Activated CD4-positive, alpha-beta T cell treated with anti-CD3 and anti-CD28 coated beads, Interleukin-2, Interleukin-4, amounts not matched to agents 100 ng/mL and 50 ng/mL, durations not matched to agents 16 hours and 8 hours (primary cell): ENCODE measurements at places on chromosomes 11 and 22.

GRCh38 chr11:59141673-59142460 lies 789 bp upstream of the FAM111A start:
- DNase-seq = no peak

DNA sequence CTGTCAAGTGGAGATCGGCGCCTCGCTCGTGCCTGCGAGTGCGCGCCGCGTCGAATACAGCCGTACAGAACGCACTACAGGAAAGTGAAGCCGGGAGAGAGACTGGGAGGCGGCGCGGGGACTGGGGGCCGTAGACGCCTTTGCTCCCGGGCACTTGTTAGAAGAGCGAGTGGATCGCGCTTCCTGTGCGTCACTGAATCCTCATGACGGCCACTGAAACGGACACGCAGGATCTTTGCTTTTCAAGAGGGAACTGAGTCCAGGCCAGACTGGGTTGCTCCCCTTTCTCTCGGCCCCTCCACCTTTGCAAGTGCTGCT lies 314 bp downstream of the RIC8A start:
- DNase-seq = no peak

GRCh38 chr11:16902182-16902581 lies 112.0 kb downstream of the PLEKHA7 start:
- DNase-seq = peak; percentile 81

DNA sequence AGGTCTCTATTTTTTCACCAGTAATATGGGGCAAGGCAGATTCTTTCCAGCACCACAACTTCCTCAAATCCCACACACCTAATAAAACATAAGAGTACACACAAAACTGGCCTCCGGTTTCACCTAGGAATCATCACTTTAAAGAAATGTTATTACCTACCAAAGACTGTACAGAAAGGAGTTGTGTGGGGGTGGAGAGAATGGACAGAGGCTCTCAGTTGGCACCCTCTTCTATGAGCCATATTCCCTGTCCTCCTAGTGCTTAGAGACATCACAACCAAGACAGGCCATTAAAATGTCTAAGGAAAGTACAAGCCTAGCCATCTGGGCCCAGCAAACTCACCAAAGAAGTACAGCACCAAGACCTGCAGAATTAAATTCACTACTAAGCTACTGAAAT lies 56.1 kb downstream of the RBFOX2 start:
- no peak for DNase-seq

DNA sequence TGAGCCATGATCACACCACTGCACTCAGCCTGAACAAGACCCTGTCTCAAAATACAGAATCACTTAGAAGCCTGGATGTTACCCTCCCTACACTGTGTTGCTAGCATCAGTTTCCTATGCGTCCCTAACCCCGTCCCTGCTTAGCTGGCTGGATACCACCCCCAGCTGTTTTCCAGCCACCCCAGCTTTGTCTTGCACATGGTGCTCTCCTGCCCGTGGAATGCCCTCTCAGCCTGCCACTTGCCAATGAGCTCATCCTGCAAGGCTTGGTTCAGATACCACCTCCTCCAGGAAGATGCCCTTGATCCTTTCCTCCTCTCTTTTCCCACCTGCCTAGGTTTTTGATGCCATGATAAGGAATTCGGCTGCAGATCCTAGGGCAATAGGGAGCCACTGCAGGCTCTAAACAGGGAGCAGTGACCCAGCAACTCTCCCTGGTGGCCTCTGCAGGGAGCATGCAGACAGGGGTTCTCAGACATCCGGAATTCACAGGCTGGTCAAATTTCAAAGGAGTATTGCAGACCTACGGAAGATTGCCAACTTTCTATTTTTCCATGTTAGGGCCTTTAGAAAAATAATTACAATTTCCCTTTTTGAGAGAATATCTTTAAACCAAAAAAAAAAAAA lies 52.7 kb upstream of the WNT7B start:
- DNase-seq = no peak

DNA sequence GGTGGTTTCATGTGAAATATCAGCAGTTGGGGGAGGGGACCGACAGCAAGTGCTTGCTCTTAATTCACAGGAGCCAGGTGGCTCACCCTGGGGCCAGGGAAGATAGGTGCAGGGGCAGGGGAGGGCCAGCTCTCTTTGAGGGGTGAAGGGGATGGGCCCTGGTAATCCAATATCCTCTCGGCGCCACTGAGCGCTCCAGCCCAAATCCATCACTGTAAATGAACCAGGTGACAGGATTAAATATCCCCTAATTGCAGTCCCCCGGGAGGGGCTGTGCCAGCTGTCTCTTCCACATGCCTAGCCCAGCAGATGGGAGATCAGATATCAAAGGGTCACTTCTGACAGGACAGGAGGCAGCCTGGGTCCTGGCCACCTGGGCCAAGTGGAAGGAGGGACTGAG lies 531.8 kb upstream of the CADM1 start:
- DNase-seq = no peak

- no peak for DNase-seq
Measured at GRCh38 chr11:92857407-92857806, 112.0 kb upstream of the MTNR1B start.

DNA sequence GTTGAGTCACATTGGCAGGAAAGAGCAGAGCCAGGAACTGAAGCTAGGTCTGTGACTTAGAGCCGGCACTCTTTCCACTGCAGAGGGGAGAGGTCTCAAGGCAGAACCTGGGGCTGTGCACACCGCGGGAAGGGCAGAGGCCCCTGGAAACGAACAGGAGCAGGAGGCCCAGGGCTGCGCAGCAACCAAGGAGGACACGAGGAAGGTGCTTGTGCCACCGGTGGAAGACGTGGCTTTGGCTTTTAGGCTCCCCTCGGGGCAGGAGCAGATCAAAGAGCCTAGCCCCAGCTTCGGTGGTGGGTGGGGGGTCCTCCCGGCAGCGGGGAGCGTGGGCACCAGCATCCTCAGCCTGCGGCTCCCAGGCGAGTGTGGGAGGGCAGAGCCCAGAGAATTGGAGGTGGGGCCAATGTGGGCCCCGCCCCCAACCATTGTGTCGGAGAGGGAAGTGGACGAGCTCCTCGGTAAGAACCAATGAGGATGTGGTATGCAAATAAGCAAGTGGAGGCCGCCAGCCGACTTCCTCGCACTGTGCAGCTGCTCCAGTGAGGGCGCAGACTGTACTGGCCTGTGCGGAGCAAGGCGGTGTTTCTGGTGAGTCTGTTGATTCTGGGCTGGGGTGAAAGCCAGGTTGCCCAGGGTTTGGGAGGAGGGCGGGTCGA lies at the start of gene CCDC116:
TSS of gene CCDC116 (plus strand) at position 524 of the 659 bp plus-strand sequence. CDS start 422 bp downstream, outside the sequence.
- peak; percentile 61 for DNase-seq

- no peak for DNase-seq
Measured at GRCh38 chr11:122162095-122162494, 46.1 kb upstream of the BLID start.

DNA sequence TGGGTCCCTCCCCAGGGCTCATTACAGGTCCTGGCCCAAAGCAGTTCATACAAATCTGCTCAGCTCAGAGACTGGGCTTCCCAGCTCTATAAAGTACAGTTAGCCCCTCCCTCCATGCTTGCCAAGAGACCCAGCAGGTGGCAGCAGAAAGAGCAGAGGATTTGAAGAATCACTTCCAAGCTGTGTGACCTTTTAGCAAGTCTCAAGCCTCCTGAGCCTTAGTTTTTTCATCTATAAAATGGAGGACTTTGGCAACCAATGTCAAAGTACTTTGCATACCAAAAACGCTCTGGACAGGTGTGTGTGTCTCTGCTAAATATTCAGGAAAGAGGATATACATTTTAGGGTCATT lies 26.6 kb downstream of the RELT start:
- no peak for DNase-seq

DNA sequence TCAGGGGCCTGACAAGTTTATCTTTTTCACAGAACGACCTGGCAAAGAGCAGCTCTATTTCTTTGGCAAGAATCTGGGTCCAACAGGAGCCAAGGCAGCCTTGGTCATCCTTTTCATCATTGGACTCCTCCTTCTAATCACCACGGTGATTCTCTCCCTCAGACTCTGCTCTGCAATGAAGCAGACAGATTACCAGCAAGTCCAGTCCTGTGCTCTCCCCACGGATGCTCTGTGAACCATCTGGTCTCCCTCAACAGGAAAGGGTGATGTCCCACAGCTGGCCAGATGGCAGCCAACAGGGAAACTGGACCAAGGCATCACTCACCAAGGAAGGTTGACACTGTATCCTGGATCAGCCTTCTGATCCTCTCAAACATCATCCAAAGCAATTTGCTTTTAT lies 17.0 kb upstream of the PANX1 start:
- DNase-seq = no peak

DNA sequence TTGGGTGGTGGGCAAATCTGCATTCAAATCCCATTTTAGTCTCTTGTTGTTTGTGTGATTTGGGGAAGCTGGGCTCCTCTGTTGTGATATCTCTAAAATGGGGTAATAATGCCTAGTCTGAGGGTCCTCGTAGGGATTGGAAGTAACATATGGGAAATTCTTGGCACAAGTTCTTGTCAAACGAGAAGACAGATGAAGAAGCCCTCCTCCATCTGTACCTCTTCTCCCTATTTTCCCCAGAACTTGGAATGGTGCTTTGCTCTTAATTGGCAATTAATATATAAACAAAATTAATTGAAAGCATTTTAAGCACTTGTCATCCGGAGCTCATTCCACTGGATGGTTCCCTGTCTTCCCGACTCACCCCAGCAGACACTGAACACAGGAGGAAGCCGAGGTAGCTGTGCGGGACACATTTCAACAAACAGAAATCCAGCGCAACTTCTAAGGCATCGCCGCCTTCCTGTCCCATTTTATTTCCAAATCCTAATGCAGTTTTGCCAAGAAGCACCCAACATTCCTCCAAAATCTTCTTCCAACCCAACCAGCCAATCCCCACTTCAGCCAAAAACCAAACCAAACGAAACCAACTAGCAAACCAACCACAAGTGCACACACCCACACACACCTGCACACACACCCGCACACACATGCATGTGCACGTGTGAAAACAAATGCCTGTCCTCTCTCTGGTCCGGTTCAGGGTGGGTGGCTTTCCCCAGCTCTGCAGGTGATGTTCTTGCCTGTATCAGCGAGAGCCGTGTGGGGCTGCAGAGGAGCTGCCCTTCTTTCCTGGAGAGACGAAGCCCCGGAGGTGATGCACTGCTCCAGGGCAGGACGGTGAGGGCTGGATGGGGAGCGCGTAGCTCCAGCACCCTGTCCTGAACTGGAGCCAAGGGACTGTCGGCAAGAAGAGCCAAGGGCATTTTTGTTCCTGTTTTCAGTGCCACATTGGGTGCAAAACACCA lies 100.8 kb upstream of the B3GAT1 start:
- no peak for DNase-seq

GRCh38 chr11:92739491-92739890 lies 230.0 kb upstream of the MTNR1B start:
- no peak for DNase-seq

DNA sequence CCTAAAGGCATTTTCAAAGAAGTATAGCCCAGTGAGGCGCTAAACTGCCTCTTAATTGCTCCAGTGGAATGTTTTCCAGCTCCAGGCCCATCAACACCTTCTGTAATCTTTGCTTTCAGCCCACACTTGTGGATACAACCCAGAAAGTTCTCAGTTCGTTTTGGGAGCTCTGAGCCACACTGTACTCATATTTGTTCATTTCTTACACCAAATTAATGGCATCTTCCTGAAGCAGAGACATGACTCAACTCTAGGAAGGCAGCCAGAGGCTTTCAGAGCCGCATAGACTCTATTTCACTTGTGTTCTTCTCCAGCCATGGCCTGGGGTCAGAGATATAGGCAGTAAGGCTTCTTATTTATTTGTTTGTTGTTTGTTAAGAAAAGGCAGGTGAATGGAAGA lies 175.5 kb upstream of the NCAM1 start:
- no peak for DNase-seq

DNA sequence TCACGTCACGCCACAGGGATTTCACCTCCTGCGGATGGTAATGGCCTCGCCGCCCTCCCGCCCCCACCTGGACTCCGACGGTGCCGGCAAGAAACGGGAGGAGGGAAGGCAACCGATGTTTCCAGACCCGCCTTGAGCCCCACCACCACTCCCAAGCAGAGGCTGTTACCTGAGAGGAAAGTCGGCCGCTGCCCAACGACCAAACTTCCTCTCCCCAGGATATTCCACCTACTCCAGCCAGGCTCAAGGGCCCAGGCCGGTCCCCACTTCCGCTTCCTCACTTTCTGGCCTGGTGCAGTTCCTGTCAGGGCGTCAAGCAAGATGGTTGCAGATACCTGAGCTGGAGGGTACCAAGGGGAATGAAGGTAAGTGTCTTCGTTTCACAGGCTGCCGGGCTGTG lies at the start of gene ENTHD1:
TSS of gene ENTHD1 (minus strand) at position 235 of the 400 bp plus-strand sequence. CDS start 6,012 bp downstream, outside the sequence.
- no peak for DNase-seq

GRCh38 chr22:25406510-25407210 lies 157.8 kb upstream of the GRK3 start:
- no peak for DNase-seq

DNA sequence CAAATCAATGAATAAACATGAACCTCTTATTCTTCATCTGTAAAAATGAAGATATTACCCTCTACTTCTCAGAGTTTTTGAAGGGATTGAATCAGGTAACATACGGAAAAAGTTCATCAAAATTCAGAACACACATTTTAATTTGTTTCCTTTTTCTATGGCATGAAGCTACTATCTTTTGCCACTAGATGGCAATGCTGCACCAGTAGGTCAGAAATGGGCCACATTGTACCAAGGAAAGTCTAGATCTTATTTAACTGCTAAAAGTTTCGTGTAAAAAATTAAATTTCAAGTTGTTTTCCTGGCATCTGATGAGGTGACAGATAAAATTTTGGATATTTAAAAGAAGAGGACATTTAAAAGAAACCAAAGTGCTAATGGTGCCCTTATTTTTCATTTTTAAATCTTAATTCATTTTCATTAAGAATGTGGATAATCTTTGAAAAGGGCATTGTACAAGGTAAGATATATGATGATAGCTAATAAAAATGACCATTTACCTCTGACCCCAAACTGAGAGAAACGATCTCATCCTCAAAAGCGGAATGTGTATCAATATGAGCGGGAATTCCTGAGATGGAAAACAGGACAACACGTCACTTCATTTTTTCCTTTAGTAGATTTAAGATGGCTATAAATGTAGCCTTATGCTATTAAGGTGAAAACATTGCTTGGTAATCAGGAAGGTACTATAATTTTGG lies 16.1 kb downstream of the ALKBH8 start:
- DNase-seq = peak; percentile 46

DNA sequence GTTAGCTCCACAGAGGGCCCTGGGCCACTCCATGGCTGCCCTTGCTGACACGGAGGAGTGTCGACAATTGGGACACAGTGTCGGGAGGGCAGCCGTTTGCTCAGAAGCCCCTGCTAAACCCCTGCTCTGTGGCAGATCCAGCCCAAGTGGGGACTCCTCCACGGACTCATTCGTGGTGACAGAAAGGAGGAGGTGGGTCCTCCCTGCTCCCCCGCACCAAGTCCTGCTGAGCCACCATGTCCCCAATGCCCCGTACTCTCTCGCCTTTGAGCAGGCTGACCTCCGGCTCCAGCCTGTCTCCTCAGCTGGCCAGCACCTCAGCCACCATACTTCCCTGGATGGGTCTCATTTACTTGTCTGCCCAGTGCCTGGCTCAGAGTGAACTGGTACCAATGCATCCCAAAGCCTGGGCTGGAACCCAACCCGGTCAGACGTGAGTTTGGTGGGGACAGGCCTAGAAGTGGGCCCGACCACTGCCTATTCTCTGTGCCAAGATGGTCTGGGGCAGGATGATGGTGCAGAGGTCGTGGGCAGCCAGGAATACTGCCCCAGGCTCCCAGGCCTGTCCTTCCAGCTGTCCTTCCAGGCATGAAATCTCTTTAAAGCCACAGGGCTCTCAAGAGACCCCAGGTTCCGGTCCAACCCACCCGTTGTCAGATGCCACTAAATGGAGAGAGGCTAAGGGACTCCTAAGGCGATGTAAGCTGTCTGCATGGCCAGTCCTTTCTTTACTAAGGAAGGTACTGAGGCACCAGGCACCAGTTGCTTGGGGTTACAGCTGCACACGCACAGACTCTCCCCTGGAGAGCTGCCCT lies 4.3 kb downstream of the CBX6 start:
- no peak for DNase-seq
